Stimulated activated CD4-positive, alpha-beta T cell treated with anti-CD3 and anti-CD28 coated beads, Interleukin-12 subunit alpha, Interleukin-12 subunit beta, amount 100 ng/mL, for 24 hours (primary cell): ENCODE measurements at places on chromosomes 7 and 10.

GRCh38 chr7:27171637-27172314 lies 2.3 kb downstream of the HOXA10 start:
- DNase-seq = no peak

GRCh38 chr10:78742730-78743615 lies 325.8 kb upstream of the ZMIZ1 start:
- no peak for DNase-seq

DNA sequence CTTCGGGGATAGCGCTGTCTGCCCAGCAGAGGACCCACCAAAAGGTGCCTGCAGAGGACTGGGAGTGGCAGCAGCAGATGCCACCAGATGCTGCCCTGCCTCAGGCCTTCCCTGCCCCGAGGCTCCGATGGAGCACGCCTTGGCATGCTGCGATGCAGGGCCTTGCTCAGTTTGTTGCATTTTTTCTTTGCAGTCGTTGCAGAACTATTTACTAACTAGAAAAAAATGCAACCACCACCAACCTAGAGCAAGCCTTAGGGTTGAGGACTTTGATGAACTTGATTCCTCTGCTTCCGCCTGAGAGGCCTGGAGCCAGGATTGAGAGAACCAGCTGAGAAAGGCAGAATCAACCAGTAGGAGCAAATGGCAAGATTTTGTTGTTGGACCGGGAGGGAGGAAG lies 585.6 kb upstream of the MKI67 start:
- DNase-seq = no peak

GRCh38 chr7:111499027-111499426 lies 63.3 kb downstream of the IMMP2L start:
- DNase-seq = no peak

DNA sequence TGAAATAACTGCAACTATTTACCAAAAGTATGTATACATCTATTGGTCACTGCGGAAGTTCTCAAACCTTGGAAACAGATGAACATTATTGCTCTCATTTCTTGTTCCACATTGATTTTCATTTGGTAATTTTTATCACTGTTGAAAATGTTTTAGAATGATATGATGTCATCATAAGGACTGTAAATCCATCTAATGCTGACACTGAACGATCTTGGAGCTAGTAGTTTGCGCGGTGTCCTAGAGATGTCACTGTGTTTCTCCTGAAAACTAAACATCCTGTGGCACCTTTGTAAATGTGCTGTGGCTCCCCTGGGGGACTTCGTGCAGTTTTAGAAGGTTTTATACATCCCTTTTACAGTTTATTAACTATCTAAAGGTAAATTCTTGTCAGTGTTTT lies 73.5 kb downstream of the DNAJB9 start:
- no peak for DNase-seq

GRCh38 chr10:86113044-86113443 lies 253.6 kb downstream of the GRID1 start:
- no peak for DNase-seq

DNA sequence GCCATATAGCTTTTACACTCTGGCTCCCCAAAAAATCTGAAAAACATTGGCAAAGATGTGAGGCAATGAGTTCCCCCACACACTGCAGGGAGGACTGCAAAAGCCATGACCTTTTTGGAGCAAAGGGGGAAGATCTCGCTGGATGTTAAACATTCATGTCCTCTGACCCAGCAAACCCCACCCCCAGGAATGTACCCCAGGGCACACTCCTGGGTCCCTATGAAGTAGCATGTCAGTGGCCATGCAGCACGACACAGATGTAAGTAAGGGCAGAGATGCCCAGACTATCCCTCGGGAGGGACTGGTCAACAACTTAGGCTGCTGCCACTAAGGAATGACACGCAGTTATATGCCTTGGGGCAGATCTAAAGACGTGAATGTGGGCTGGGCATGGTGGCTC lies 100.6 kb downstream of the DLG5 start:
- no peak for DNase-seq

GRCh38 chr7:22782616-22783232 lies 39.9 kb downstream of the TOMM7 start:
- DNase-seq = peak; percentile 79

GRCh38 chr10:13857451-13857850 lies 270.7 kb downstream of the PRPF18 start:
- no peak for DNase-seq

DNA sequence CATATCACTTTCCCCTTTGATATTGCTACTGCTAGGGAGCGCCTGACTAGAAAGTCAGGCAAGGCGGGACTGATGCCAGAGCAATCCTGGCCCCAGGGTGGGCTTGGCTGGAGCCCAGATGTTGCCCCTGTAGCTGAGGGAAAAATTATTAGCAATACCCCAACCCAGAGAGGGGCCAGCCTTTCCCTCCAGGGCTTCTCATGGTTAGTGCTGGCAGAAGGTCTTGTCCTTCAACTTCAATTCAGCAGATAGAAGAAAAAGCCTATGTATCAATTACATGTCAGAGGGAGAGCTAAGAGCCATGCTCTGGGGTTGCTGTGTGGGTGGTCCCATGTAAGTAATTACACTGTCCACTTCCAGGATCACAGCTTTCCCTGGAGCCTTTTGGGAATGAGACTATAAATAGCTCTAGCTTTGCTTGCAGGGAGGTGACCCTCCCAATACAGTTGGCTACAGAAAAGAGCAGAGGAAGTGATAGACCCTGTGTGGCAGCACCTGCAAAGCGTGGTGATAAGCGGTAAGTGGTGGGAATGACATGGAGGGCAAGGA lies 579.1 kb downstream of the CCSER2 start:
- DNase-seq = no peak
